ENCODE measurements at places on chromosomes 1 and 21.

GRCh38 chr1:71269818-71270217 lies 189.0 kb upstream of the ZRANB2 start:
- no peak for DNase-seq

DNA sequence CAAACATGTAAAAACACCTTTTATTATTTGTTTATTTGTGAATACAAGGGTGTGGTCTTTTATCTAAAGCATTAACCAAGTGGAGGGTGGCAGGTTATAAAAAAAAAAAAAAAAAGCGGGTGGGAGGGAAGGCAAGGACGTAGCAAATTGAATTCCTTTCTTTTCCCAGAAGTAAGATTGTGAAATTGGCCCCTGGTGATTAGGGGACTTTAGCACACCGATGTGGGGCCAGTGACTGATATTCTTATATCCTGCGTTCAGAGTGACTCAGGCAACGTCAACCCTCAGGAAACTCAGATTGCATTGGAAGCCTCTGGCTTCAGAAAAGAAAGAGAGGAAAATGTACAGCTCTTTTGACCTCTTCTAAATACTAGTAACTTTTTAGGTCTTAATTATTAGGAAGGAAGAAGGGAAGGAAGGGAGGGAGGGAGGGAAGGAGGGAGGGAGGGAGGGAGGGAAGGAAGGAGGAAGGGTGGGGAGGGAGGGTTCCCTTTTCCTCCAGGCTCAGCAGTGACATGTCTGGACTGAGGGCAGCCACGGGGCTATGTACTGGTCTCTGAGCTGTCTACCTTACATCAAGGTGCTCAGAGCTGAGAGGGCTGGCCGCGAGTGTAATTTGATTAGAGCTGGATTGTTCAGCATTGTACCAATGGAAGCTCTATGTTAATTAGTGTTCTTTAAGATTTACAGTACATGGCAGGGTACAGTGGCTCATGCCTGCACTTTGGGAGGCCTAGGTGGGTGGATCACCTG lies 30.2 kb downstream of the EVA1C start:
- DNase-seq = no peak

DNA sequence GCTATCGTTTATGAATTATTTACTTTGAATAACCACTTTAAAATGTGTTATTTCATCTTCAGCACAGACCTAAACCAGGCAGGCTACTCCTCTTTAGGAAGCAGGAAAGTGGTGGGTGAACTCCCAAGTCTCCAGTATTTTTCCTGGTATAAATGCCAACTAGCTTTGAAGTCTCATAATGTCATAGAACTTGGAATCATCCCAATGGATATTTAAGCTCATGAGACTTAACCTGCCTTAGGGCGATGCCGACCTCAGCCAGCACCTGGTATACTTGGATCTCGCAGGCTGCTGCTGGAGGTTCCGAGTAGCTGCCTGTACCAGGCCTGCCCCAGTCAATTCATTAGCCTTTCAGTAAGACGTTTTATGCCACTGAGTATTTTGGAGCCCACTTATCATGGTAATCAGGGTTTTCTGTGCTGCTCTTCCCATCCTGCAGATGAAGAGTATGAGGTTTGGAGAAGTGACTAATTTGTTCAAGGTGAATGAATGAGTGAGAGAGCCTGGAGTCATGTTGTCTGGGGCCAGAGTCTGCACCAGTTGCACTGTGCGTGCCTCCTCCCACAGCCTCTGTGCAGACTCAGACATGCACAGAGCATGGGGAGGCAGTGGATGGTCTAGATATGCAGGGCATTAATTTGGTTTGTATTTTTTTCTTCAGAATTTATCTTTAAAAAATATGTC lies 34.9 kb downstream of the VANGL1 start:
- DNase-seq = no peak

- no peak for DNase-seq
These were observed 355.1 kb downstream of the USP25 start for GRCh38 chr21:16084776-16085364.

- DNase-seq = no peak
These were observed at the start of gene CORT for GRCh38 chr1:10449751-10450150. CORT (plus strand) TSS chr1:10450031; CDS start chr1:10450224, 193 bp downstream.

- DNase-seq = no peak
These were observed 293.2 kb upstream of the SGIP1 start for GRCh38 chr1:66240491-66241484.

- no peak for DNase-seq
These were observed 297.7 kb downstream of the PTPRC start for GRCh38 chr1:198936371-198937083.

DNA sequence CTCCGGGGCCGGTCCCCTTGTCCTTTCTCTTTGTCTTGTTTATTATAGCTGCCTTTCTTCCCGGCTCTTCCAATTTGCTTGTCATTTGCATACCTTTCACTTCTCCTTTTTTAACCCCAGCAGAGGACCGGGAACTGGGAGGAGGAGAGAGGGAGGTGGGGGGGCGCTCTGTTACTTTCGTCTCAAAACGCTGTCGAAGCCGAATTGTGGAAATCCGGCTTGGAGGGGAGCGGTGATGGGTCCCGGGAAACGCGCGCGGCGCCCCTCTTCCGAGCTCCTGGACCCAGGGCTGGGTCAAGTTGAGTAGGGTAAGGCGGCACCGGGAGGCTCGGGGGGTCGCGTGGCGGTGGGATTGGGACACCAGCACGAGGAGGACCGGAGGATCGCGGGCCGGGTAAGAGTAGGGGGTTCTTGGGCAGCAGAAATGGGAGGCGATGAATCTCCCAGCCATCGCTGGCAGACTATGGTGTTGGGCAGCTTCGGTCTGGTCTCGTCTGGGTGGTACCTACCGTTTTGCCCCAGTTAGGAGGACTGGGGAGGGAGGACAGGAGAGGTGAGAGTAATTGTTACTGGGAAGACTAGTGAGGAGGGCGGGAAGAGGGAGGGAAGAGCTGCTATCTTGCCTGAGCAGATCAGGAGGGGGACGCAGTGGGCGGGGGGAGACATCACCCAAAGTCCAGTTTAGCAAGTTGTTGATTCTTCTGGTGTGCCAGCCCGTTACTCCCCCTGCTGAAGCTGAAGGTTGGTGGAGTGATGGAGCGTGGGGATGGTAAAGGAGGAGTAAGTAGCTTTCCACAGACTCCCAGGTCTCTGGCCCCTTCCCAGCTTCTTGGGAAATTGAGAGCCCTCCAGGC lies 1.5 kb downstream of the PROX1 start:
- no peak for DNase-seq

GRCh38 chr1:36366091-36366661 lies 19.5 kb downstream of the STK40 start:
- peak; percentile 24 for DNase-seq

GRCh38 chr1:14761291-14762153 lies 163.0 kb downstream of the KAZN start:
- DNase-seq = no peak

- DNase-seq = no peak
These were observed 28.5 kb upstream of the KCNE2 start for GRCh38 chr21:34335316-34335715.

- no peak for DNase-seq
These were observed 48.1 kb upstream of the B3GALT2 start for GRCh38 chr1:193234530-193234929.

DNA sequence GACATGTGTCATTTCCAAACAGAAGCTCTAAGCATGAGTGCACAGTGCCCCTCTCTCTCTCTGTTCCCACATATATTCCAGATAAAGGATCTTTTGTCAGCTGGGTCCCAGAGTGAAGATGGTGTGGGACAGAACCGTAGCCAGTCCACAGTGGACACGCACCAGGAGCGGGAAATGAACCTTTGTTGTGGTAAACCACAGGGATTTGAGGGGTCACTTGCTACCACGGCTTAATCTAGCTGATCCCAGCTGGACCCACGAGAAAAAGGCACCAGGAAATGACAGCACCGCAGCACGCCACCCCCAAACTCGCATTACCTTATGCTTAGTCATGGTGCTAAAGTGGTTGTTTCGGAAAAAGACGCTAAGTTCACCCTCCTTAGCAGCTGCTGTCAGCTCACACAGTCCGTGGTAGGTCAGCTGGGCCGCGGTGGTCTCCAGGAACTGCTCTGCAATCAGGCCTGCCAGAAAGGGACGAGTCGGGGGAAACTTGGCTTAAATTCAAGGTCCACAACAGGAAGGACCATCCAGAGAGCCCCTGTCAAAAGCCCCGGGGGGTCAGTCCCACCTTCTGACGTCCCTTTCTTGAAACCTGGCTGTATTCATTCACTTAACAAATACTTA lies 7.5 kb downstream of the MINDY1 start:
- DNase-seq = no peak

GRCh38 chr1:203081465-203082230 lies 4.2 kb downstream of the MYOG start:
- no peak for DNase-seq

GRCh38 chr1:174491606-174492005 lies 43.8 kb downstream of the GPR52 start:
- no peak for DNase-seq

- DNase-seq = no peak
These were observed 180.5 kb upstream of the GORAB start for GRCh38 chr1:170351366-170351946.

DNA sequence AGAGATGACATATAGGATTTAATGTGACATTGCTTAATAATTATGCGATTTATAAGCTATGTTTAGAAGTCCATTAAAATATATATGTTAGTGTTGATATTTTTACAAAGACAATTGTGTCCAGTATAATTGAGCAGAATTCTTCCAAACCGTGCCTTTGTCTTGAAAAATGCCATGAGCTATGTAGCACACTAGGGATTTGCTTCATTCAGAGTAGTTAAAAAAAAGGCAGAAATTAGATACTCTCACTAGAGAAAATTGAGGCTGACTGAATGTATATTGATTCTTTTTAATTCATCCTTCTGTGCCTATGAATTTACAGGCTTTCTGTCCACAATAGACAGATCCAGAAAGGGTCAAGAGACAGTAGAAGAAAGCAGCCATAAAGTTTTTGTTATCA lies 429.0 kb downstream of the NEGR1 start:
- DNase-seq = no peak

GRCh38 chr1:212512816-212513559 lies 80.3 kb downstream of the NENF start:
- DNase-seq = no peak

- no peak for DNase-seq
These were observed 13.6 kb downstream of the EVA1C start for GRCh38 chr21:32426066-32426465.

DNA sequence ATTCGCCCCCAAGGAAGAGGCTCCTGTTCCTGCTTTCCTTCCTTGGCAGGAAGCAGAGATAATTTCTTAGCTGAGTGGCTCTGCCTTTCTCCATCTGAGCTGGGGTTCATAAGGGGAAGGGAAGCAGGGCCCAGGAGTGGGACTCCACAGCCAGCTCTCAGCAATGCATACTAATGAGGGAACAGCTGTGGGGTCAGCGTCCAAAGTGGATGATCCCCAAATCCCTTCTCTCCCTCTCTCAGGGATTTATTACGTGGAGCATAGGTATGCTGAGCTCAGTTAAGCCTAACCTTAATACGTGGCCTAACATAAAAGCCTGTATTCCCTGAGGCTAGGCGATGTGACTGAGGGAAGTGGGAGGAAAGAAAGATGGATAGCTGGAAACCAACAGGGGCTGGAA lies 87.3 kb upstream of the CTTNBP2NL start:
- no peak for DNase-seq

DNA sequence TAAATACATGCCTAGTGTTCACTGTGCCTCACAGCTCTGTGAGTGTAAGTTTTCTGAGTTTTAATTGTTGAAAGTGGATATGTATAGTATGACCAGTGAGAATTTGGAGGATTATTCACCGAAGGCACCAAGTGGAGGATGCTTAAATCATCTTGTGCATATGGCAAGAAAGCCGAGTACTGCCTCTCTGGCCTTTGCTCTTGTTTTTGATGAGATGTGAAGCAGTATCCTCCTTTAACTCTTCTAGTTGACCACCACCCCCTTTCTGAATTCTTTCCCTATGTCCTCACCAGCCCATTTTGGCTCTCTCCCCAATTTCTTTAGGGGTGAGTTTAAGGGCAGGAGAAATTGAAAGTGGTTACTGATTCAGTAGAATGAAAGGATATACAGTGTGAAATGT lies 130.4 kb downstream of the SYT2 start:
- DNase-seq = no peak

DNA sequence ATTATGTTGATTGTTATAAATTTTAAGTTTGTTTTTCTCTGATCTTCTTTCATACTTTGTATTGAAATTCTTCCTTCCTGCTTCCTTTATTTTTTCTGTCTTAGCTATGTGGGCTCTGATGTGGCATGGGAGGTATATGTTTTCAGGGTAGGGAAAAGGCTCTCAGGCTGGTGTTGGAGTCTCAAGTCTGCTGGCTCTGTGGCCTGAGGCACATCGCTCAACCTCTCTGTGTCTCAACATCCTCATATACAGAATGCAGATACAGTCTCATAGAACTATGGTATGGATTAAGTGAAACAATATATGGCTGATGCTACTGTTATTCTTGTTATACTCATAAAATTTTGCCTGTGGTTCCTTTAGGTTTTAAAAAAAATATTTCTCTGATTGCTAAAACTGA lies 105.9 kb downstream of the KCNN3 start:
- no peak for DNase-seq

GRCh38 chr1:93720956-93721626 lies 39.5 kb upstream of the BCAR3 start:
- DNase-seq = no peak

DNA sequence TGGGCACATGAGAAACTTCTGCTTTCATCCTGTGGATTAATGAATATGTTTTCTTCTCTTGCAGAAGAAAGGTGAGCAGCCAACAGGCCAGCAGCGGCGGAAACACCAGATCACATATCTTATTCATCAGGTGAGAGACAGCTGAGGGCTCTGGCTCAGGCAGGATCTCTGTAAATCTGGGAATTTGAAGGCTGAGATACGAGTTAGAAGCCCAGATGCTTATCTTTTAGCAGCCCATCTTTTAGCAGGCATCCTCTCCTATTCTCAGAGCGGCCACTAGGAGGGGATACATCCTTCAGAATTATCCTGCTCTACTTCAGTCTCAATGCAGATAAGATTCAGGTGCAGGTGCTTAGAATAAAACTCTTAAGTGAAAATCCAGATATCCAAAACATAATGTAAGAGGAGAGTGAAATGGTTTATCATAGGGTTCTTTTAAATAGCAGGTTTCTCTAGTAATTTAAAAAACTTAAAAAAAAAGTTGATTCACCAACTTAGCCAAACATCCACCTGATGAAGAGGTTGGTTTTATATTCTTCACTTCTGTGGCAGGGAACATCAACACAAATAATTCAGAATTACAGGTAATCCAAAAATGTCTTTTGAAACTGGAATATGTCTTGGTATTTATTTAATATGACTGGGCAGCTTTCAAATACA lies 19.3 kb downstream of the SH2D2A start:
- DNase-seq = peak; percentile 31

All from activated CD4-positive, CD25-positive, alpha-beta regulatory T cell (primary cell).